ENCODE measurements at places on chromosomes 16 and 17.

- DNase-seq = no peak
Measured at GRCh38 chr16:57374067-57374534, 1.8 kb downstream of the CX3CL1 start.

- no peak for DNase-seq
Measured at GRCh38 chr16:49972961-49973360, 52.1 kb upstream of the CNEP1R1 start.

GRCh38 chr16:17476414-17477259 is 5.9 kb upstream of the XYLT1 start:
- peak; percentile 44 for DNase-seq

GRCh38 chr16:81746566-81746965 is 32.5 kb upstream of the PLCG2 start:
- no peak for DNase-seq

DNA sequence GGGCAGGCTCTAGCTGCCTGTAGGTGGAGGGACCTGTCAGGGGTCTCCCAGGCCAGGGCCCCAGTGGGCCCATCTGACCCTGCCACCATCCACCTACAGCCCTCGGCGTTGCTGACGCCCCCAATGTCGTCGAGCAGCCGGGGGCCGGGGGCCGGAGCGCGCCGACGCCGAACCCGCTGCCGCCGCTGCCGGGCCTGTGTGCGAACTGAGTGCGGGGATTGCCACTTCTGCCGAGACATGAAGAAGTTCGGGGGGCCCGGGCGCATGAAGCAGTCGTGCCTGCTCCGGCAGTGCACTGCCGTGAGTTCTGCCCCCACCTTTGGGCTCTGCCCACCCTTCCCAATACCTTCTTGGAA is 2.2 kb downstream of the FBXL19 start:
- no peak for DNase-seq

DNA sequence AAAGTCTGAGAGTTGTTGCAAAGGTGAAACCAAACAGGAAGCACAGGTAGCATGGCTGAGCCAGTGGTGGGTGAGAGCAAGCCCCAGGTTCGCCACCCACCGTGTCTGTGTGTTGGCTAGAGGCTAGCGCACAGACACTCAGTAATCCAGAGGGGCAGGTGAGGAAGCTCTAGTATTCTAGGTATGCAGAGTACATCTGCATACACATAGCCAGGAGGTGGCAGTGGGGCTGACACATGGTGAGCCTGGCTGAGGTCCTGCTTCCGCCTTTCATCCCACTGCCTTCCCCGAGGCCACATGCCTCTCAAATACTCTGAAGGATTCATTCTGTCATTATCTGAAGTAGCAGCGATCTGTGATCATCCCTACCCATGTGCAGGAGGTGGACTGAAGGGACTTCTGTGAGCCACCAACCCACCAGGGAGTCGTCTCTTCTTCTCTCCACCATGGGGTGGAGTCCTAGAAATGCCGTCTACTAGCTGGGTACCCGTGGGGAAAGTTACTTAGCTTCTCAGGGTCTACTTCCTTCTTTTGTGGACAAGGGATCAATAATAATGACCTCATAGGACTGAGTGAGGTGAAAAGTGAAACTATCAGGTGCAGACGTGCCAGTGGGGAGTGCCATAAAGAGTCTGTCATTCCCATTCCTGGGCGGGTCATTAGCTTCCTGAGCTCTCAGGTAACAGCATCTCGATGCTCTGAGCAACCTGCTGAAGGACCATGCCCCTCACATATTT is 36.0 kb upstream of the ICAM2 start:
- DNase-seq = no peak

DNA sequence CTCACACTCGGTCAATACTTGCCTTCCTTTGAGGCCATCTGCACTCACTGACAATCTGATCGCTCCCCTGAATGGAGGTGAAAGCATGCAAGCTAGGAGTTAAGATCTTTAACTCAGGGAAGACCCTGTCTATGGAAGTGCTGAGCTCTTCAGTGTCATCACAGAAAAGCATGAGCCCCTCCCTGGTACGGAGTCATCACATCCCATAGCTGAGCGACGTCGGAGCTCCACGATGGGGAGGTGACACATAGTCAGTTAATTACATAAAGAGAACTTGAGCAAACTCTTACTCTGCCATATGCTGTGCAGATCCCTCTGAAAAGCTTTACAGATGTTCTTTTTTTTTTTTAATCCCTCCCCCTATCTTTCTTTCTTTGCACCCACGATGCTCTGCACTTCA is 463.2 kb downstream of the WWOX start:
- DNase-seq = no peak

GRCh38 chr17:71926746-71927398 is 193.9 kb upstream of the SOX9 start:
- DNase-seq = no peak

GRCh38 chr17:50725769-50726655 is 6.6 kb downstream of the LUC7L3 start:
- no peak for DNase-seq

DNA sequence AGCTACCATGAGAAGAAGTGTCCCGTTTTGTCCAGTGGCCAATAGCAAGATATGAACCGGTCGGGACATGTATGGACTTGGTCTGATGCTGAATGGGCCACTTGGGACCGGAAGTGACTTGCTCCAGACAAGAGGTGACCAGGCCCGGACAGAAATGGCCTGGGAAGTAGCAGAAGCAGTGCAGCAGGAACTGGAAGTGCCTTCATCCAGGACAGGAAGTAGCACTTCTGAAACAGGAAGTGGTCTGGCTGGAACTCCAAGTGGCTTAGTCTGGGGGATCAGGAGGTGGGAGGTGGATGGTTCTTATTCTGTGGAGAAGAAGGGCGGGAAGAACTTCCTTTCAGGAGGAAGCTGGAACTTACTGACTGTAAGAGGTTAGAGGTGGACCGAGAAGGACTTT is 5.3 kb downstream of the EFNB3 start:
- no peak for DNase-seq

- DNase-seq = peak; percentile 79
Measured at GRCh38 chr17:45228763-45229539, 7.3 kb downstream of the FMNL1 start.

DNA sequence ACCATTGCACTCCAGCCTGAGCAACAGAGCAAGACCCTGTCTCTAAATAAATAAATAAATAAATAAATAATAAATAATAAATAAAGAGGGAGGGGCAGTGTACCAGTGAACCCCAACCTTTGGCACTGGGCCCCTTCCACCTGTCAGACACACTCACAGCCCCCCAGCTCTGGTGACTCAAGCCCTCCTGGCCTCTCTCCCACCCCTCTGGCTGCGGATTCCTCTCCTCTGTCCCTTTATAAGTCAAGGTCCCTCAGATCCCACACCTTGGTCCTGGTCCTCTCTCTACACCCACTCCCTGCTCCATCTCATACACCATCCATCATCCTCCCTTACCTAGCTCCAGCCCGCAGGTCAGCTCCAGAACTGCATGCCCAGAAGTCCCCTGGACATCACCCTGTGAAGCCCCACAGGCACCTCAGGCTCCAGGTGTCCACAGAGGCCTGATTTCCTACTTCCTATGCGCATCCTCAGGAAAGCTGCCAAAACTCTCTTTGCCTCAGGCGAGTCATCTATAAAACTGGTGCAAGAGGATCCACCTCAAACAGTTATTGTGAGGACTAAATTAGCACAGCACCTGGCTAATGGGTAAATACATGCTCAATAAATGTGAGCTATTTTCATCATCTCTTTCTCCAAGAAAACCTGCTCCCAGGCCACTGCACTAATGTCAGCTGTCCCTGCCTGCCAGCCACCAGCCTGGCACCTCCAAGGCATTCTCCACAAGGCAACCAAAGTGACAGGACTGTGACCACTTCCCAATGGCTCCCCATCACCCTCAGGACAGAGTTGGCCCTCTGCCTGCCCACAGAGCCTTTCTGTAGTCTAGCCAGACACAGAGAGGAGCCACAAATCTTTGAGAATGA is 46.8 kb downstream of the BEAN1 start:
- DNase-seq = no peak

- no peak for DNase-seq
Measured at GRCh38 chr17:78766225-78766624, 15.8 kb downstream of the CYTH1 start.

DNA sequence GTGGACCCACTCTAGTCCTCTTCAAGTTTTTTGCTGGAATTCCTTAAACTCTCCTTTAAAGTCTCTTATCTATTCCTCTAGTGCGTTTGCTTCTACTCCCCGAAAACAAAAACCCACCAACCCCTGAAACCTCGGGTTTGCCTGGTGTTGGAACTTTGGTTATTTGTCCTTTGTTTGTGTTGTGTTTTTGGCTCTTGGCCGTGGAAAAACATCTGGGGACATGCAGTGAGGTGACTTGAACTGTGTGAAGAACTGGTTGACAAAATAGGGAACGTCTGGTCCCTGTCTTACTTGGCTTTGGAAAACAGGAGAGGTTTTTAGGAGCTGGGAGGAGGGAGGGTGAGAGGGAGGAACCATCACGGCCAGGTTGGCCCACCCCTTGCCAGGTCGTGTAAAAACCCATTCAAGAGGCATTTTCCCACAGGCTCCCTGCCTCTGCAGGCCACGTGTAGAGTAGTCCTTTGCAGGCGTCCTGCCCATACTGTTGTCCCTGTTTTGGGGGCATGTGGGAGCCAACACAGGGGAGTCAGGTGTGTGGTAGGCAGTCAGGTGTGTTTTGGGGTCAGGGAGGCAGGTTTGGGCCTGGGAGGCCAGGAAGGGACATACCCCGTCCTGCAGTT is 169.3 kb downstream of the RAB11FIP4 start:
- DNase-seq = no peak

DNA sequence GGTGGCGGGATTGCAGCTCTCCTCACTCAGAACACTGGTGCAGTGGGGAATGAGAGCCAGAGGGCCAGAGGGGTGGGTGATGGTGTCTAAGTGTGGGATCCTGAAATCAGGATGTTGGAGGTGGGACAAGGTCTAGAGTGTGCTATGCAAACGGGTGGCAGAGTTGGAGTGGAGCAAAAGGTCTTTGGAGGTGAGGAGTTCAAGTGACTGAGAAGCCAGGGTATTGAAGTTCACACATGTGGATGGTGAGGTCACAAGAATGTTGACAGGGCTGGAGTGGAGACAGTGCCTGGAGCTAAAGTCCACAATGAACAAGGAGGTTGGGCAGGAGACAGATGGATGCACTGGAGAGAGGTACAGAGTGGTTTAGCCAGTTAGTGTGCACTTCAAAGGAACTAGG is 38.3 kb upstream of the MAP3K14 start:
- no peak for DNase-seq

DNA sequence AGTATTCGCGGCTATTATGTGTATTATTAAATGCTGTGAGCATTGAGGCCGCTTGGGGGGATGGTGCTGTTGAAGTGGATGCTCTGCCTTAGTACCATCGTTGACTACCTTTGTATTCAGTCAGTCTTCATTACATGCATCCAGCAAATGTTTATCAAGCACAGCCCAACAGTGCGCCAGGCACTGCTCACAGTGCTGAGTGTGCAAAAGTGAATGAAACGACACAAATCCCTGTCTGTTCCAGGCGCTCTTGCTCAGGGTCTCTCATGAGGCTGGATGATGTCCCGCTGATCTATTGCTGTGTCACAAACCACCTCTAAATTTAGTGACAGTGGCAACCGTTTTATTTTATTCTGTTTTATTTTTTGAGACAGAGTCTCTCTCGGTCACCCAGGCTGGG is 53.8 kb downstream of the OTOA start:
- DNase-seq = no peak

DNA sequence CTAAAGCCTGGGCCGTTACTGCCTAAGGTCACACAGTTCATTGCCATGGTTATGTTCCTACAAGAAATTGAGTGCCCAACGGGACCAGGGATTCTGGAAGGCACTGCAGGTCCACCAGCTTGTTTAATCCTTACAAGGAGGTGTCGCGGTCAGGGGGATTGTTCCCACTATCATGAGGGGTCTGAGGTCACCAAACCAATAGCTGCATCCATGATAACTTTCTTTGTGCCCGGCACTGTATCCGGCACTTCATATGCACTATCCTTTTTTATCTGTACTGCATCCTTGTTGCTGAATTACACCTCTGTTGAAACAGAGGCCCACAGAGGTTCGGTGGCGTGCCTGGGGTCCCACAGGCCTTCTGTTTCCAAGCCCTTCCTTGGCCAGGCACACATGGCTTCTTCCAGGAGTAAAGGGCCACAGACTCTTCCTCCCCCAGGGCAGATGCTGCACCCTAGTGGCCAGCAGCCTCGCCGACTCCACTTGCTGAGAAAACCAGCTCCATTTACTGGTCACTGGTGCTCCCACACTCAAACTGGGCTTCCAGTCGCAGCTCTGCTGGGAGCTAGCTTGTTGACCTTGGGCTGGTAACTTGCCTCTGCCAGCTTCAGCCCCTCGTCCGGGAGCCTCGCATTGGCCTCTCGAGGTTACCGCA is 82.0 kb upstream of the PLCG2 start:
- no peak for DNase-seq

GRCh38 chr16:54987081-54987480 is 56.4 kb downstream of the IRX5 start:
- no peak for DNase-seq

GRCh38 chr17:64291268-64291851 is 28.3 kb upstream of the TEX2 start:
- DNase-seq = no peak

GRCh38 chr16:1990351-1991134 is 773 bp downstream of the SYNGR3 start:
- no peak for DNase-seq

GRCh38 chr16:85476389-85476788 is 136.7 kb upstream of the GSE1 start:
- no peak for DNase-seq

- no peak for DNase-seq
Measured at GRCh38 chr17:50871898-50872297, 5.7 kb upstream of the TOB1 start.

DNA sequence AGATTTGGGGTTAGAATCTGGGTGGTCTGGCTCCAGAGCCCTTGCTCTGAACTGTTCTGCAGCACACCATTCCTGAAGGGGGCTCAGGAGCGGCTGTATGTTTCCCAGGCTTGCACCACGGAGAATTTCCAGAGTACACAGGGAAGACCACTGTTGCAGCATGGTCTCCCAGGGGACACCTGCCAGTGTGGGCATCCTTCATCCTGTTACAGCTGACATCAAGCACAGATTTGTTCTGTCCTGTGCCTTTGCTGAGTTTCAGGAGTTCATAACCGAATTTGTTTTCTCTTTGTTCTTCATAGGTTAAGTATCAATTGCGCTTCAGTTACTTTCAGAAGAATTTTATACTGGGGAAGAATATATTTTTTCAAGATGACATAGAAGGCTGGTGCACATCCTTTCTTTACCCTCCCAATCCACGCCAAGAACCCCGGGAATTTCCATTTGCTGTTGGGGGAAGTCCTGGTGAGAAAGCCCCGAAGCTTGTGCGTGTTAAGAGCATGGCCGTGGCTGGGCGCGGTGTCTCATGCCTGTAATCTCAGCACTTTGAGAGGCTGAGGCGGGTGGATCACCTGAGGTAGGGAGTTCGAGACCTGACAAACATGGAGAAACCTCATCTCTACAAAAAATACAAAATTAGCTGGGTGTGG is 26.3 kb upstream of the ABCA3 start:
- DNase-seq = no peak
